ENCODE measurements at places on chromosomes 4 and X.

DNA sequence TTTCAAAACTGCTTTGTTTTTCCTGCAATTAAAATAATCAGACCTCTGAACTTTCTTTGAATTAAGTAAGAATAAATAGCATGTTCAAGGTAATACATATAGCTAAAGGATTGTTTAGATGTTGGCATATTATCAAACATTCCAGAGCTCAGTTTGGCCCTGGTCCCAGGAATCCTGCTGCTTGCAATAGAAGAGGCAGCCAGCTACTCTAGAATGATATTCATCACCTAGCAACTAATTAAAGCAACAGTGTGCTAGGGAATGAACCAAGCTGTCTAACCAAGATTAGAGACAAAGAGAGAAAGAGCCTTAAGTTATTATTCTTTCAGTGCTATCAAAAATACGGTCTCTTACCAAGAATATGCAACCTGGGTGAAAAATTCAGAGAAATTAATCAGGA is 460.9 kb downstream of the GABRG1 start:
- peak; percentile 29 for DNase-seq

DNA sequence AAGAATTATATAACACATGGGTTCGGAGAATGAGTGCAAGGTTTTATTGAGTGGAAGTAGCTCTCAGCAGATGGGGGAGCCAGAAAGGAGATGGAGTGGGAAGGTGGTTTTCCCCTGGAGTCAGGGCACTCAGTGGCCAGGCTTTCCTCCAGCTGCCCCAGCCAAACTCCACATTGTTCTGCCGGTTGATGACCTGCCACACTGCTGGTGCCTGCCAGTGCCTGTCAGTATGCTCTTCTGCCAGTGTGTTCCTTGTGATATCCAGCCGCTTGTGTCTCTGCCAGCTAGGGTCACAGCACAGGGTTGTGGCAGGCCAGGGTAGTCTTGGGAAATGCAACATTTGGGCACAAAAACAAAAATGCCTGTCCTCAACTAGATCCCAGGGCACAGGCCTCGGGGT is 604.8 kb upstream of the TECRL start:
- no peak for DNase-seq

GRCh38 chr4:85905761-85906160 is 430.8 kb downstream of the ARHGAP24 start:
- no peak for DNase-seq

- no peak for DNase-seq
Measured at GRCh38 chrX:153886915-153887314, 942 bp upstream of the L1CAM start.

- DNase-seq: no peak
Measured at GRCh38 chrX:155997436-155997835, at the start of gene IL9R. TSS of gene IL9R (plus strand) at chrX:155997696. CDS start at chrX:155997760, 64 bp downstream.

DNA sequence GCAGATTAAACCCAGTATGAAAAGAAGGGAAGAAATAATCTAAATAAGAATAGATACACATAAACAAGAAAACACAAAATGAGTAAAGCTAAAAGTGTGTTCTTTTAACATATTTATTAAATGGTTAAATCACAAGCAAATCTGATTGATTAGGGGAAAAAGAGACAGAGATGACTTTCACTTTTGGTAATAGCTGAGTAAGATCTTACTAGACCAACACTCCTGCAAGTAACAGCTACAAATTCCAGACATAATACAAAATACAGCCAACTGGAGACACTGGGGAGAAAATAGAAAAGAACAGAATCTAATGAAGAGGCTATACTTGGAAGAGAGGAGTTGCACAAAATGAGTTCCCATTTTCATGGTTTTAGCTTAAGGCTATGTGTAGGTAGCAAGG is 33.5 kb downstream of the OR13H1 start:
- DNase-seq: no peak

- no peak for DNase-seq
Measured at GRCh38 chr4:72311291-72311690, 257.7 kb downstream of the ADAMTS3 start.

GRCh38 chr4:182642831-182643230 is 274.4 kb downstream of the DCTD start:
- peak; percentile 3 for DNase-seq

DNA sequence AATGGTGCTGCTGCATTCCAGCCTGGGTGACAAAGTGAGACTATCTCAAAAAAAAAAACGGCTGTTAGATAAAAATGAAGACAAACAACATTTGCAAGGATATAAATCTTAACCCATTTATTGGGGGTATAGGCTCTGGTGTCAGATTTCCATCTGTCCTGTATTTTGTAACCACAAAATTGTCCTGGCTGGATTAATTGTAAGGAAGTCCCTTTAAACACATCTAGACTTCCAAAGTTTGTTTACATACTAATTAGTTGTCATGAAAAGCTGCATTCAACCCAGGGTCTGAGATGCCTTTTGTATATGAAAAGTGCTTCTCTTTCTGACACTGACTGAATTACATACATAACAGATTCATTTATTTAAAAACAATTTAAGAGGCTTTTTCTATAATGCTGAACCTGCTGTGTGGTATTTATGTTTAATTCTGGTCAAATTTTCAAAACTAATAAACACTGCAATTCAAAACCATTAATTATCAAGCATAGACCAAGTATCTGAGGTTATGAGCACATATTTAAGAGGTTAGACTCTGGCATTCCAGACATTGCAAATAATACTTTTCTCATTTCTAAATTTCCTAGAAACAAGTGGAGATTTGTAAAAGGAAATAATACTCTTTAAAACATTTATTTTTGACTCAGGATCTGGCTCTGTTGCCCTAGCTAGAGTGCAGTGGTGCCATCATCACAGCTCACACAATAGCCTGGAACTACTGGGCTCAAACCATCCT is 17.5 kb upstream of the UGDH start:
- DNase-seq: no peak

DNA sequence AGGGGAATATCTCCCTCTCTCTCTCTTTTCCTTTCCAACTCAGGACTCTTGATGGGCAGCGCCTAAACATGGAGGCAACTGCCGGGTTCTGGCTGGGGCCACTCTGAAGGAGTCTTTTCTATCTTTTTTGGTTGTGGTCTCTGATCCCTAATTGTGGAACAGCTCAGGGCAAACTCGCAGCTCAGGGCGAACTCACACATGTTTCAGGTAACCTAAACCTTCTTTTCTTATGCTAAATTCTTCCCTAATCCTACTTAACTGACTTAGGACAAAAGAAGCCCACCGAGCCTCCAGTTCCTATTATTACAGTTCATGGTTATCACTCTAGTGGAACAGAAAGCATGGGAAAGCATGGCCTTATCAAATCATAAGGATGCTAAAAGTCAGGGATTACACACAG is 21.3 kb downstream of the ETDA start:
- DNase-seq: no peak

GRCh38 chrX:112738347-112739033 is 58.8 kb upstream of the LHFPL1 start:
- no peak for DNase-seq

DNA sequence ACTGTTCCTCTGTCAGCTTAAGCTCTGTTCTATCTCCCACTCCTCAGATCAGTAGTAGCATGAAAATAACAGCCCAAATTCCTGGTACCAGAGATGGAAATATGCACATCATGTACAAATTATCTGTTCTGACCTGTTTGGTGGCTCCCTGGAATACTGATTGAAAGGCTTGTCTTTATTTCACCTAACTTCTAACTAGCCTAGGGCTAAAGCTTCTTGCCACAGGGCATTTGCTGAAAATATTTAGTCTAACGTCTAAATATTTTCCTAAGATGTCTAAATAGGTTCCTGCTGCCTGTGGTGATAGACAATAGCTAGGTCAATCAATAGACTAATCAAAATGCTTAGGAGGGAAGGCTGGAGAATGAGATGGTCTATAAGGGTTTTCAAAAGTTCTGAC is 12.9 kb upstream of the PRMT9 start:
- no peak for DNase-seq

DNA sequence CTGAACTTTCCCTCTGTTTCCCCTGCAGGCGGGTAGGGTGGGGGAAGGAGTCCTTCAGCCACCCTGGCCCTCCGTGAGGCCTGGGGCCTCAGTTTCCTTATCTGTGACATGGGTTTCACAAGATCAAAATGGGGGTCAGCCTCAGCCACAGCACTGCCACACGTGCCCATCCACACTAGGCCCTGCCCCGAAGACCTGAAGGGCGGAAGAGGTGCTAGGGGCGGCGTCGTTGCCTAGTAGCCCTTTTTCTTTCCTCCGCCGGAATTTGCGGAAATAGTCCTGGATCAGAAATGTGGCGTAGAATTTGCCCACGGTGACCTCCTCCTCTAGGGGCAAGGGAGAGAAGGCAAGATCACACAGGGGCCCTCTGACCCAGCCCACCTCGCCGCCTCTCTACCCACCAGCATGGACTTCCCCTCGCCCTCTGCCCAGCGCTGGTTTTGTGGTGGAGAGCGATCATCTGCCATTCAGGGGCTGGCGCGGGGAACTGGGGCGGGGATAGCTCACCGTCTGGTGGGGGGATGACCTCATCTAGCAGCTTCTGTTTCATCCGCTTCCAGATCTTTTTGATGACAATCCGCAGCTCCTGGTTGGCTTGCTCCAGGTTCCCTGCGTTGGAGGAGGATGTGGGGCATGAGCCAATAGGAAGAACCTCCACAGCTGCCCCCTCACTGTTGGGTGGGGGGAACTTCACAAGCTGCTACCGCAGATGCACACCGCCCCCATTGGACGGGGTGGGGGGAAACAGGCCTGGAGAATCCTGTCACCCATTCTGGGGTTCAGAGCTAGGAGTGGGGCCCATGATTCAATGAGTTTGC is 9.7 kb upstream of the SYP start:
- no peak for DNase-seq

DNA sequence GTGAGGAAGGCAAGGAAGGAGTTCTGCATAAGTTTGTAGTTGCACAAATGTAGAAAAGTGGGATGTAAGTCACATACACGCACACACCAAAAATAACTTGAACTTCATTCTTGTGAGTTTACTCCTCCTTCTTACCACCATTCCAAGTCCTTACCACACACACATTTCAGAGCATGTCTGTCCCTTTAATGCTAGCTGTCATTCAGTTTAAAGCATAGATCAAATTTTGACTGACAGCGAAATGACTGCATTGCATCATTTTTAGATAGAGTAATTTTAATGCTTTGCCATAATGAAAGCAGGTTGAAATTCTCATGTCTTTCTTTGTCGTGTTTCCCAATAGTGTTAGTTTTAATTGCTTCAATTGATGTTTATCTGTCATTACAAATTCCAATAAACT is 629.6 kb upstream of the HTR2C start:
- DNase-seq: no peak

GRCh38 chr4:183163135-183163534 is 64.1 kb downstream of the WWC2 start:
- DNase-seq: no peak

- peak; percentile 23 for DNase-seq
Measured at GRCh38 chr4:146342600-146343192, 128.4 kb downstream of the REELD1 start.

GRCh38 chr4:121360495-121360894 is 20.3 kb downstream of the QRFPR start:
- no peak for DNase-seq

GRCh38 chr4:33882246-33882990 is 2361.9 kb downstream of the ARAP2 start:
- DNase-seq: no peak

DNA sequence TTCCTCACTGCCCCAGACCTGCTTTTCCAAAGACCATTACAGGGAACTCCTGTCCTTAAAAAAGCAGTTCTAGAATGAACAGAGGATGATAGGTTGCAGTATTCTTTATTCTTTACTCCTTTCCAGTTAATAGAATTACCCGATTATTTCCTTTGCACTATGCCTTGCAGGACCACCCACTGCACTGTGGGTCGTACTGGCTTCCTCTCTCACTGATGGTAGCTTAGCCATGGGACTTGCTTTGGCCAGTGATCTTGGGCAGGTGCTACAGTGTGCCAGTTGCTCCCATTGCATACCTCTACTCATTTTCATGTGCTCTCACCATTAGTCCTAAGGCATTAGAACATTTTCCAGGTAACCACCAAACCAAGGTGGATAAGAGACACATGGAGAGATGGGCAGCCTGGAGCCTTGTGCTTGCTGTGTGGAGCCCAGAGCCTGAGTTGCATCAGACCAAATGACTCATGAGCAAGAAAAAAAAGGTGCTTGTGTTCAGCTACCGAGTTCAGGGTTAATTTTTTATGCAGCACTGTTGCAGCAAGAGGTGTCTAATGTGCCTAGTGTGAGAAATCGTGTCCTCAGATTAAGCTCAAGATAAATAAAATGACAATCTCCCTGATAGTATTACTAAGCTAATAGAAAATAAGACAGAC is 7.6 kb upstream of the UNC5C start:
- DNase-seq: no peak

DNA sequence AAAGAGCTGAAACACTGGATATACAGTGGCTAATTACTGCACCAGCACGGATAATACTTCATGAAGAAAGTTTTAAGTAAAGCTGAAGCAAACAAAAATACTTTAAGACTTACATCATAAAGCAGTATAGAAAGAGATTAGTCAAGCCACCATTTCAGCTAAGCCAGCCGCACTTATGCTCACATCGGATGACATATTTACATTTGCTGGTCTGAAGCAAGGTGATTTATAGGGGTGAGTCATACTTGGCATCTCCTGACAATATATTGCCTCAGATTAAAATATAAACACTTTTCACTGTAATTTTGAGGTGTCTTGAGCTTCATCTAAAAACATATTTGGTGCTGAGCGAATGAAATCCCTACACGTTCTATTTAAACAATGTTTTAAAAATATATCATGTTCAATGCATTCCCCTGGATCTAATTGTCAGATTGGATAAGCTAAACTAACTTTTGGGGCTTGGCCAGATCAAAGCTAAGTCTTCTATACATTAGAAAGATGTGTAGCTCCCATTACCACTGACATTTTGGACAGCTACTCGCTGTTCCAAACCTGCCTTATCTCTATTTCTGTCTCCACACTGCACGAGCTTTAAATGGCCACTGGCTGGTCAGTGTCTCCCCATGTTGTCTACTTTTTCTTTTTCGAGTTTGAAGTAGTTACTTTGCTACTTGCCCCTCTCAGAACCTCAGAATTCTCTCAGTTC is 103.2 kb downstream of the VCX2 start:
- no peak for DNase-seq

DNA sequence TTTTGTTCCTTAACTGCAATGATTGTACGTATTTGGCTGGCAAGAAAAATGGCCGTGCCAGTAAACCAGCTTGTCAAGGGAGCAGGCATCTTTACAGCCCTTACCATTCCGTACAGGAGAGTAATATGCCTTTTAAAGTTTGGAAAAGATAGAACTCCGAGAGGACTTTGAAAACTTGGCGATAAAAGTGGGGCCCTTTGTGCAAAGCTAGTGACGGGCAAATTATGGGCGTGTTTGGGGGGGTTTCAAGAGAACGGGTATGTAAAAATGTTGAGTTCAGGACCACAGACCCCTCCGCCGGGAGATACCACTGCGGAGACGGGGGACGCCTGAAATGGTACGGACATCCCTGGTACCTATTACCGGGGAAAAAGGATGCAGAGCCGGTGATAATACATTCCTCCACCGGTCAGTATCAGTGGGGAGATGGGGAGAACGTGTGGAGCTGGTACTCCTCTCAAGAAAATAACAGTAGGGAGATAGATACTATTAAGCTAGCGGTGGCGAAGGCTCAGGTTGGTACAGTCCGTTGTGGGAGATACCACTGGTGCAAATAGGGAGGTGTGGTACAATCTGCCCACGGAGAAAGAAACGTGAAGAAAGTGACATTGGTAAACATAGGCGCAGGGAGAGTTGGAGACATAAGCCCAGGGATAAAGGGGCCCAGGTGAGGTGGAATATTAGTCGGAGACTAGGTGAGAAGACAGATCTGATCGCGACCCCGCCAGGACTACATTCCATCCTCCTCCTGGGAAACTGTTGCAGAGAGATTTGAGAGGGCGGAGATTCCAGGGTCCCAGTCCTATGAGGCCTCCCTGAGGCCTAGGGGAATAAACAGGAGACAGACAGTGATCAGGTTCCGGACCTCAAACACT is 14.5 kb downstream of the SPACA5 start:
- peak; percentile 66 for DNase-seq
